ENCODE measurements at places on chromosomes 2 and 18. TPM values are rescaled to one million over a fixed set of nuclear protein-coding genes. Genes with fewer than 3 reads are reported as not detected.

Gene SULT1C2
- not detected for total RNA-seq

Gene MC5R
- total RNA-seq = not detected

Gene ACMSD
- total RNA-seq = not detected

Gene STPG4
- total RNA-seq = 0.31 TPM

Gene LIMS4
- total RNA-seq = 42.7 TPM

Gene GPR35
- total RNA-seq = 0.50 TPM

Gene CBLN2
- total RNA-seq = not detected

Gene ZC3H6
- 2.2 TPM for total RNA-seq

Gene SCN3A
- total RNA-seq = 10.2 TPM

Gene TRIM54
- total RNA-seq = 3.1 TPM

Gene ZNF804A
- total RNA-seq = 0.16 TPM

Gene RNF152
- 123 TPM for total RNA-seq

Gene ADGRF3
- 0.06 TPM for total RNA-seq

Gene CIB4
- not detected for total RNA-seq

Gene XDH
- not detected for total RNA-seq

Gene ARHGAP15
- not detected for total RNA-seq

Gene NCKAP5
- 1.4 TPM for total RNA-seq

Gene IL36B
- not detected for total RNA-seq

Gene UGT1A4
- not detected for total RNA-seq

Gene GCG
- total RNA-seq = not detected

Gene FBXO15
- 0.06 TPM for total RNA-seq

Gene FAP
- 9.7 TPM for total RNA-seq

Gene GCKR
- under 0.01 TPM for total RNA-seq

Gene WNT6
- not detected for total RNA-seq

Gene CAPN14
- total RNA-seq = 0.13 TPM

Gene IL1RN
- total RNA-seq = not detected

Gene SRD5A2
- total RNA-seq = not detected

Gene TSPYL6
- not detected for total RNA-seq

Gene MARCHF4
- total RNA-seq = 5.7 TPM

Gene NPPC
- 0.16 TPM for total RNA-seq

Gene FBXO41
- 0.19 TPM for total RNA-seq

Gene SPATA3
- not detected for total RNA-seq

Gene APCDD1
- total RNA-seq = not detected

Gene TMEM182
- total RNA-seq = 0.16 TPM

Gene INHBB
- total RNA-seq = 0.19 TPM

Gene C18orf54
- total RNA-seq = 18.3 TPM

Gene PRSS56
- not detected for total RNA-seq

Gene CYRIA
- 30.8 TPM for total RNA-seq

Gene PCARE
- total RNA-seq = not detected

Gene SIX3
- total RNA-seq = not detected

Gene TXNDC9
- total RNA-seq = 55.9 TPM

Gene SLC20A1
- total RNA-seq = 40.6 TPM

Gene CTAGE1
- total RNA-seq = not detected

Gene SLC5A7
- total RNA-seq = not detected

Gene LRRC30
- total RNA-seq = not detected

Gene TGIF1
- total RNA-seq = 75.6 TPM

Gene GREB1
- not detected for total RNA-seq

Gene ALPI
- total RNA-seq = not detected

Gene PAIP2B
- total RNA-seq = 0.65 TPM

Gene TGFA
- total RNA-seq = 52.2 TPM

Gene CIAO1
- total RNA-seq = 92.6 TPM
